ENCODE measurements at places on chromosomes 11 and 22. TPM values are rescaled to one million over a fixed set of nuclear protein-coding genes. Genes with fewer than 3 reads are reported as not detected.

Gene TMEM45B
- 1.5 TPM for total RNA-seq

Gene PKDREJ
- total RNA-seq, result not detected

Gene NLRP6
- not detected for total RNA-seq

Gene CACNA1I
- 0.41 TPM for total RNA-seq

Gene FGF19
- total RNA-seq, result not detected

Gene AQP11
- total RNA-seq, result 2.2 TPM

Gene SCUBE1
- 4.5 TPM for total RNA-seq

Gene MIOX
- 0.98 TPM for total RNA-seq

Gene MMP1
- 0.24 TPM for total RNA-seq

Gene DEUP1
- total RNA-seq, result 1.7 TPM

Gene VSIG10L2
- total RNA-seq, result not detected

DNA sequence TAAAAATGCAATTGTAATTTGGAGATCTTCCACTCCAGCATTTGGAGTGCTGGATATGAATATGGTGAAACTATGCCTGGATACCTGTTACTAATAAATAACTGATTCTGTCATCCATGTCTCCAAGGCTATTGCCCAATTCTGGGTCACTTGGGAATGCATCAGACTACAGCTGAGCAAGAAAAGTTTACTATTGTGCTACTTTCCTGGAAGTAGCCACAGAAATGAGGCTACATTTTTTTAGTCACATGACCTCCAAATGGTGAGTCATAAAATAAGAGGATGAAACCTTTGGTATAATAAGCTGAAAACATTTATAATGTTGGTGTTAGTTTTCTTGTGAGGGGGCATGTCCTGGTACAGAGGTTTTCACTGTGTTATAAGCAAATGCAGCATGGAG lies 44.4 kb downstream of the DCDC1 start:
- peak overlapping the region; percentile 5 for H3K27ac ChIP-seq
- DNase-seq, result no peak
- H3K36me3 ChIP-seq, result peaks cover 7% of the 10 kb centered on the region

DNA sequence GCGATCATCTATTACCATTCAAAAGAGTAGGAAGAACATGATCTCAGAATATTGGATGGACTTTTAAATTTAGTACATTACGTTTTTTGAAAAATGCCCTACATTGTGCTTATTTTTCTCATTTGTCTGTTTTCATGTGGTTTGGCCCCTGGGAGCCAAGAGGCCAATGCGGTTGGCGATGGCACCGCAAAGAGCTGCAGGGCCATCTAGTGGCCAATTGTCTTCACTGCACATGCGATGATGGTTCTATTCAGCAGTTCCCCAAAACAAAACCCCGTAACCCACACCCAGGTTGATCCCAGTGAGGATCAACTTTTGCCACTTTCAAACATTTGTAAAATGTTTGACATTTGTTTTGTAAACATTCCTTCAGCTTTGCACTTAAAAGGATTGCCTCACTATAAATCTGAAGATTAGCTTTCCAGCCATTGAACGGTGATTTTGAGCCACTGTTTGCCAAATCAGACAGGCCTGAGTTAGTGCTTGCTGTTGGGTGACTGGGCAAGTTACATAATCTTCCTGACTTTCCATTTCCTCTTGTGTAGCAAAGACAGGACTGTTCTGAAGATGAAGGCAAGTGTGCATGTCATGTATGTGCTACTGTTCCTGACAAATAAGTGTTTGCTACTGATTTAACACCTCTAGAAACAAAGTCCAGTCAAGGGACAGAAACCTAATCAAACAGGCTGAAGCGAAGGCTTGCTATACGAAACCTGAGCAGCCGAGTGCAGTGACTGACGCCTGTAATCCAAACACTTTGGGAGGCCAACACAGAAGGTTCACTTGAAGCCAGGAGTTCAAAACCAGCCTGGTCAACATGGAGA lies 29.2 kb upstream of the XBP1 start:
- H3K27ac ChIP-seq, result no peak overlapping the region
- no peaks in the 10 kb centered on the region for H3K36me3 ChIP-seq
- no peak overlapping the region for H3K4me3 ChIP-seq

DNA sequence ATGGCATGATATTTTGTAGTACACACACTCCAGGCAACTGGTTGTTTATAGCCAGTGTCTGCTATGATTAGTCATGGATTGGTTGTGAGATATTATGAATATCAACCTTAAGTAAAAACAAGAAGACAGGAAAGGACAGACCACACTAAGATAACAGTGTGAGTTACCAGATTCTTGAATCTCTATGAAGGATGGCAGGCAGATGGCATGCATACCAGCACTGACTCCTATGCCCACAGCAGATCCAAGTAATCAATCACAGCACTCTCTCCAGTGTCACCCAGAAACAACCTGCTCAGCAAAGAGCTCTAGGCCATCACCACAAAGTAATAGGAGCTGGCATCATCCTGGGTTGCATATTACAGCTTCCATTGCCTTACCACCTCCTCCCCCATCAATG lies 116.6 kb downstream of the GALNT18 start:
- H3K27me3 ChIP-seq, result no peaks in the 10 kb centered on the region
- peaks cover 21% of the 10 kb centered on the region for H3K4me1 ChIP-seq
- no peaks in the 10 kb centered on the region for H3K36me3 ChIP-seq
- no peak overlapping the region for H3K27ac ChIP-seq

DNA sequence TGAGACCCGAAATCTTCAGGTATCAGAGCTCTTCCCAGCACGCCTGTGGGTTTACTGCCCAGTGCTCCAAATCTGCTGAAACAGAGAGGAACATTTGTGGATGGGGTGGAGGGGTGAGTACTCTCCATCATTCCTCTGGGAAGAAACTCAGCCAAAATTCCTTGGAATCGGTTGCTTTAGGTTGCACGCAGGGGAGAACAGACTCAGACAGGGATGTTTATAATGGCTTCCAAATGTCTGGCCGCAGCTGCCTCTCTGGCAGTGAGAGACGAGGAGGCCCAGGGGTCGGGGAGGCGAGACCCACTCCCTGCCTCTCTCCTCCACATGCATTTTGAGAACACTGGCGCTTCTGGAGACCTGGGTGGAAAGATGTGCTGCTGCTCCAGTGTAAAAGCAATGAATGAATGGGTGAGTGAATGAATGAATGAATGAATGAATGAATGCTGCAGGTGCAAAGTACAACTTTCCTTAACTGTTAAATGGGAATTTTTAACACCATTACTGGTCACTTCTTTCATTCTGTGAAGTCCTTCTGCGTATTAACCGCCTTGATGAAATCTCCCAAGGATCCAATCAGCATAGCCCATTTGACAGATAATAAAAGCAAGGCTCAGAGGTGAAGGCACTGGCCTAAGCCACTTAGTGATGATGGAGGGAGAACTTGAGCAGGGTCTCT lies 437.4 kb downstream of the MIAT start:
- H3K4me1 ChIP-seq, result no peaks in the 10 kb centered on the region
- H3K27me3 ChIP-seq, result peaks cover 22% of the 10 kb centered on the region
- no peak for DNase-seq

DNA sequence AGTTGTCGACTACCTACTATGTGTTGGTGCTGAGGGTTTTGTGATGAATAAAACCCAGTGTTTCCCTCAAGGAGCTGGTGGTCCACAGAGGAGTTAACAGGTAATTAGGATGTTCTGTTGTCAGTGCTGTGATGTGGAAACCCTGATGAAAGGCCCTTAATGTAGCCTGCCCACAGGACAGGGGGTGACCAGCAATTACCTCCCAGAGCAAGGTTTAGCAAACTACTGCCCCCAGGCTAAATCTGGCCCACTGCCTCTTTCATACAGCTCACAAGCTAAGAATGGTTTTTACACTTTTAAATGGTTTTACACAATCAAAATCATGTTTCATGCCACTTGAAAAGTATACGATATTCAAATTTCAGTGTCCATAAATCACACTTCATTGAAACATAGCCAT lies 536.2 kb downstream of the MIAT start:
- peak overlapping the region; percentile 7 for H3K27ac ChIP-seq
- no peak for DNase-seq
- no peaks in the 10 kb centered on the region for H3K36me3 ChIP-seq
- H3K4me1 ChIP-seq, result peaks cover 2% of the 10 kb centered on the region
- peaks cover 60% of the 10 kb centered on the region for H3K27me3 ChIP-seq
- no peak overlapping the region for H3K4me3 ChIP-seq

DNA sequence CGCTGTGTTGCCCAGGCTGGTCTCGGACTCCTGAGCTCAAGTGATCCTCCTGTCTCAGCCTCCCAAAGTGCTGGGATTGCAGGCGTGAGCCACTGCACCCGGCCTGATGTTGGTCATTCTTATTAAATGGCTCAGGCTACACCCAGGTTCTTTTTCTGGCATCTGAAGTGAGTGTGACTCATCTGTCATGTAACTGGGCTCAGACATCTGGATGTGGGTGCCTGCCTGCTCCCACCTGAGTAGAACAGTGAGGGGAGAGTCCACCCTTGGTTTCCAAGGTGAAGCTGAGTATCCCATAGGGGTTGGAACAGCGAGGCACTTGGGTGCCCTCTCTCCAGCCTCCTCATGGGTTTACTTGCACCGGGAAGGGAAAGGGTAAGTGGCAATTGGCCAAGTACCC lies 36.7 kb upstream of the EIF3D start:
- no peak for DNase-seq
- no peaks in the 10 kb centered on the region for H3K36me3 ChIP-seq
- H3K4me1 ChIP-seq, result peaks cover 2% of the 10 kb centered on the region
- no peak overlapping the region for H3K27ac ChIP-seq

DNA sequence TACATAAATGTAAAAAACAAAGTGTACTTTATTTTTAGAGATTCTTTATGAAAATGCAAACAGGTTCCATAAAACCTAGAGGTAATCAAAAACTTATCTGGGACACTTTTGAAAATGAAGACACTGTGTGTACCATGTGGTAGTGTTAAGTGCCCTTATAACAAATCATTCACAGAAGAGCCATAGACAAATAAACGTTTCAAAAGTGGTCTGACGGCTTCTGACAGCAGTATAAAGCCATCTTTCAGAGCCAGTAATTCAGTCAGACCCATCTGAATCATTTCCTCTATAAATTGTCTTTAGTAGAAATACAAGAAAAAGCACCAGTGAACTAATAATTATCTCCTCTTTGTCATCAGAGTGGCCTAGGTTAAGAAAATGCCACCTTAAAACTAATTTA lies 100.0 kb downstream of the PAX6 start:
- no peaks in the 10 kb centered on the region for H3K27me3 ChIP-seq
- H3K4me1 ChIP-seq, result no peaks in the 10 kb centered on the region
- DNase-seq, result no peak
- no peaks in the 10 kb centered on the region for H3K36me3 ChIP-seq
- no peak overlapping the region for H3K4me3 ChIP-seq

DNA sequence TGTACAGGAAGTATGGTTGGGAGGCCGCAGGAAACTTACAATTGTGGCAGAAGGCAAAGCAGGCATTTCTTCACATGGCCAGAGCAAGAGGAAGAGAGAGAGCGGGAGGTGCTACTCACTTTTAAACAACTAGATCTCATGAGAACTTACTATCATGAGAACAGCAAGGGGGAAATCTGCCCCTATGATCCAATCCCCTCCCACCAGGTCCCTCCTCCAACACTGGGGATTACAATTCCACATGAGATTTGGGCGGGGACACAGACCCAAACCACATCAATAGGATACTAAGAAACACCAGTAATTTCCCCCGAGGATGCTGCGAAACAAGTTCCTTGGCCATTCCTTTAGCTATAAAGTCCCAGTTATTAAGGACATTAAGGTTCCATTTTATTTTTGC lies 94.1 kb upstream of the SC5D start:
- H3K27me3 ChIP-seq, result peaks cover 5% of the 10 kb centered on the region
- H3K27ac ChIP-seq, result no peak overlapping the region
- H3K36me3 ChIP-seq, result no peaks in the 10 kb centered on the region
- DNase-seq, result no peak
- H3K4me1 ChIP-seq, result no peaks in the 10 kb centered on the region

DNA sequence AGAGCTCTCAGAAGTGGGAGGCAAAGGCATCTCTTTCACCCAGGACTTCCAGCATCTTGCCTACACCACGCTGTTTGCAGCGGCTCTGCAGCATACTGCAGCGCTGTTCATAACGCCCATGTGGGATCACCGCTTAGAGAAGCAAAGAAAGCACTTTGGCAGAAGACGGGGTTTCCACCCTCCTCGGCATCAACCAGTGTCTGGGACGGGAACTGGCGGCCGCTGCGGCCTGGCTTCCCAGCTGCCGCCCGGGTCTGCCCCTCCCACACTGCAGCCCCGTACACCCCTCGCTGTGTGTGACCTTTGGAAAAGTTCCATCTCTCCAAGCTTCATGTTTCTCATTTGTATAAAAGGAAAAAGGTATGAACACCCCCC lies 545 bp upstream of the TIRAP start:
- peaks cover 35% of the 10 kb centered on the region for H3K4me1 ChIP-seq
- peaks cover 8% of the 10 kb centered on the region for H3K36me3 ChIP-seq
- DNase-seq, result peak; percentile 26
- H3K27me3 ChIP-seq, result no peaks in the 10 kb centered on the region

GRCh38 chr11:70072861-70073755 lies 5.0 kb upstream of the ANO1 start:
- H3K27me3 ChIP-seq, result peaks cover 81% of the 10 kb centered on the region
- peaks cover 3% of the 10 kb centered on the region for H3K4me1 ChIP-seq
- no peak overlapping the region for H3K4me3 ChIP-seq
- H3K27ac ChIP-seq, result no peak overlapping the region

- H3K27me3 ChIP-seq, result no peaks in the 10 kb centered on the region
- peak overlapping the region; percentile 64 for H3K27ac ChIP-seq
- no peak for DNase-seq
- no peak overlapping the region for H3K4me3 ChIP-seq
- H3K4me1 ChIP-seq, result peaks cover 41% of the 10 kb centered on the region
Observed at GRCh38 chr11:68325183-68325906, 13.0 kb downstream of the LRP5 start.

DNA sequence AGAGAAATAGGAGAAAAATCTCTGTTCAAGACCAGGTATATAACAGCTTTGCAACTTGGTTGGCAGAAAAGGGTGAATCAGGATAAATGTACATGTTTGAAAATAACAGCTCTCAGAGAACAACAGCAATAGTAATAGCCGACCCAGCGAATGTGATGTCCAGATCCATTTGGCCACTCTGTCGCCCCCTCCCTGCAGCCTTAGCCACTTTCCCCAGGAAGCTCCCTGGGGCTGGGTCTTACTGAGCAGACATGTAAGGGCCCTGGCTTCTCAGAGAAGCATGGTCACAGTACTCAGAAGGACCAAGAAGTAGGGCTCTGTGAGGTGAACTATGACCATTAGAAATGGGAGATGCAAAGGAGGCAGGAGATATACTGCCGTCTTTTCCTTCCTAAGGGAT lies 154.1 kb upstream of the SNX19 start:
- peaks cover 5% of the 10 kb centered on the region for H3K4me1 ChIP-seq
- H3K27ac ChIP-seq, result no peak overlapping the region
- no peak for DNase-seq
- no peaks in the 10 kb centered on the region for H3K36me3 ChIP-seq

GRCh38 chr11:64650923-64651523 lies 60.0 kb downstream of the SLC22A12 start:
- peaks cover 2% of the 10 kb centered on the region for H3K4me1 ChIP-seq
- no peak overlapping the region for H3K4me3 ChIP-seq
- H3K36me3 ChIP-seq, result no peaks in the 10 kb centered on the region
- H3K27ac ChIP-seq, result no peak overlapping the region
- no peak for DNase-seq

DNA sequence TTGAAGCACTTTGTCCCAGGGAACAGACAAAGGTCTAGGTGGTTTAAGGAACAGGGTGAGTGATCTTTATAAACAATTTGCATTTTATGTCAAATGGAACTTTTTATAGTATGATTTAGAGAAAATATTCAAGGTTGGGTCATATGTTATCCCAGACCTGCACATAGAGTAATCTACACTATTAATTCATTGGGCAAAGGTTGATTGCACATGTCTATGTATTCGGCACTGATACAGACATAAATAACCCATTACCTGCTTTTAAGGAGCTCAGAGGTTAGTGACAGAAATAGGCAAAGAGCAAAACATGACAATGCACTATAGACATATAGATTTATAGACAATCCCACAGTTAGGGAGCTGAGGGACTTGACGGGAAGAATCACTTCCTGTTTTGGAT lies 141.5 kb upstream of the UBASH3B start:
- H3K36me3 ChIP-seq, result no peaks in the 10 kb centered on the region
- no peak overlapping the region for H3K4me3 ChIP-seq
- H3K27ac ChIP-seq, result no peak overlapping the region
- no peak for DNase-seq
- H3K4me1 ChIP-seq, result no peaks in the 10 kb centered on the region
